ENCODE measurements at places on chromosomes 12 and 14. TPM values are rescaled to one million over a fixed set of nuclear protein-coding genes. Genes with fewer than 3 reads are reported as not detected.

DNA sequence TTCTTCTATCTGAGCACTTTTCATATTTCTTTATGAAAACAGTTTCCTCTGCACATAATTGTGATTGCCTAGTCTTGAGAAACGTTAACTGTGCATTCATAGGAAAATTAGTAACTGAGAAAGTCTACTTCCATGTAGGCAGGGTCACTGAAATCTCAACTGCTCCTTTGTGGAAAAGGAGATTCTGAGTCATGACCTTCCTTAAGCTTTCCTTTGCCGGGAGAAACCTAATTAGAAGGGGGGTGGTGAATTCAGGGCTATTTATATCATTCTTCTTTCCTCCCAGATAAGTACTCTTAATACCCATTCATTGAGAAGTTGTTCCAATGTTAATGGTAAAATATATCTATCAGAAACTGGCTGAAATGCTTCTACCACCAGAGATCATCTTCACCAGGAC, 751.0 kb upstream of the TMEM132C start:
- H3K4me1 ChIP-seq, result no peaks in the 10 kb centered on the region
- no peaks in the 10 kb centered on the region for H3K36me3 ChIP-seq
- no peak overlapping the region for H3K4me3 ChIP-seq
- no peak for DNase-seq
- no peak overlapping the region for H3K27ac ChIP-seq
- no peaks in the 10 kb centered on the region for H3K27me3 ChIP-seq

DNA sequence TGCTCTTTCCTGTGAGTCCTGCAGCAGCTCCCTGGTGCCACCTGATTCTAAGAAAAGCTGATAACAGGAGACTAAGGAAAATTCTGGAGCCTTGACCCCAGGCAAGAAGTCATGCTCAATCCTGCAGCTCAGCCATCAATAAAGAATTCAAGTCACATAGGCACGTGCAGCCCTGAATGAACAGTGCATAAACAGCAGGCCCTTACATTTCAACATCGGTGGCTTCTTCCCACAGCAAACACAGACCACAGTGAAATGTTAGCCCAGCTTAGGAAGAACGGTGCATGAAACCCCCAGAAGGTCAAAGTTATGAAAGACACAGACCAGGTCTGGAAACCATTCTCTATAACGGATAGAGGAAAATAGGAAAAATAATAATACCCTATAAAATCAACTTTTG, 10.5 kb downstream of the CINP start:
- H3K4me3 ChIP-seq, result no peak overlapping the region
- H3K36me3 ChIP-seq, result no peaks in the 10 kb centered on the region
- no peaks in the 10 kb centered on the region for H3K4me1 ChIP-seq
- no peak for DNase-seq
- no peak overlapping the region for H3K27ac ChIP-seq

- no peaks in the 10 kb centered on the region for H3K4me1 ChIP-seq
- H3K27me3 ChIP-seq, result no peaks in the 10 kb centered on the region
- H3K27ac ChIP-seq, result no peak overlapping the region
- DNase-seq, result no peak
Observed at GRCh38 chr12:65707051-65707450, 117.2 kb upstream of the HMGA2 start.

HOXC10 gene
- 4.5 TPM for total RNA-seq
